Tongue (tissue), 3 donors: ENCODE measurements at places on chromosomes 1 and 21.
A peak's percentile ranks its signal among the peaks of the same experiment; 100 is the strongest.

- peak; percentile 33 for DNase-seq
Observed at GRCh38 chr1:61638911-61639605, 85.9 kb downstream of the TM2D1 start.

DNA sequence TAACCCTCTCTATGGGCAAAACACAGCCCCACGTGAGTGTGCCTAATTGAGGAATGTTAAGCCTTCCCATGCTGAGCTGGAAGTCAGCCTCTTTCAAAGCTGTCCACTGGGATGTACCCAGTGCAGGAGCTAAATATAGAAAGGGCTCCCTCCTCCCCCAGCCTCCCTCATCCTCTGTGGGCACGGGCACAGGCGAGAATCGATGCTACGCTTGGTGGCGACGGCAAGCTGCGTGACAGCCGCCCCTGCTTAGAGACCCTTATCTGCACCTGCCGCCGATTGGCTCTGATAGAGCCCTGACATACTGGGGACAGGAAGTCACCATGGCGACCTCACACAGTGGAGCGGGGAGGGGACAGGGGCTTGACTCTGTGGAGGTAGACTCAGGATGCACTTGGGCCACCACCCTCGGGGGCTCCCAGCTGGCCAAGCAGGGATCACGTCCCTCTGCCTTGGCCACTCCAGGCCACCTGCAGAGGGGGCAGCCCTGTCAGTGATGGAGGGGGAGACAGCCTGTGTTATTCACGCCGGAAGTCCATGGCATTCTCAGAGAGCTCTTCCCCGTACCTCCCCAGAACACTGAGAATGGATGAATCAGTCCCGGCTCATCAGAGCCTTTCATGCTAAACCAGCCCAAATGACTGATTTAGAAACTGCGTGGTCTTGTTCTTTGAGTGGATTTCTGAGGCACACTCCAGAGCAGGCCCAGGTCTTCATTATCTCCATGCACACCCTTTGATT lies 84.8 kb downstream of the KCND3 start:
- DNase-seq: peak; percentile 82

GRCh38 chr21:42257091-42257765 lies 38.3 kb downstream of the ABCG1 start:
- DNase-seq: peak; percentile 77

GRCh38 chr1:108615544-108615943 lies 45.3 kb downstream of the HENMT1 start:
- no peak for DNase-seq

GRCh38 chr1:166944186-166944967 lies 31.0 kb downstream of the ILDR2 start:
- DNase-seq: no peak

- no peak for DNase-seq
Observed at GRCh38 chr1:168835176-168835575, 106.2 kb upstream of the DPT start.

- DNase-seq: peak; percentile 94
Observed at GRCh38 chr1:206635080-206635977, at the start of gene DYRK3. TSS of gene DYRK3 (plus strand) at chr1:206635536. CDS start at chr1:206635704, 168 bp downstream.

- DNase-seq: no peak
Observed at GRCh38 chr1:228900886-228901392, 165.7 kb downstream of the RHOU start.

- peak; percentile 50 for DNase-seq
Observed at GRCh38 chr1:178282949-178283367, 189.1 kb downstream of the RASAL2 start.

DNA sequence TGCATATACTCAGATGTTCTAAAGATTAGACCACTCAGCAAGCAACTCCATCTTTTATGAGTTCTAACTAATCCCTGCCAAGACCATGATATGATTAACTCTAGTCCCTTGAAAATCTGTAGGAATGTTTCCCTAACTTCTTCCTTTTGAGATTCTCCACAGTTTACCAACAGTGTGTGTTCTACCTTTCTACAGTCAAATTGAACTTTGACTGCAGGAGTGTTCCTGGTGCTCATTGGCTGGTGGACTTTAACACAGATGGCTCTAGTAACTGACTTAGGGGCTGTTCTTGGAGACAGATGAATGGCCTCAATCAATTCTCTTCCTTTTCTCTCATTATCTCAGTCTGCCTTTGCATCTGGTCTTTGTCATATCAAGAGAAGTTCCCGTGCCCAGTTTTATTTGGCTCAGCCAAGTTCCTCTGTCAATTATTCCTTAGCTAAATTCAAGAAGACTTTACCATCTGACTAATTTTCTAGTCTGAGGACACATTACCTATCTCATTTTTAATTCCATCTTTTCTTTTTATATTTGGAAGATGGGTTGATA lies 643.9 kb upstream of the CAMK1G start:
- DNase-seq: no peak

DNA sequence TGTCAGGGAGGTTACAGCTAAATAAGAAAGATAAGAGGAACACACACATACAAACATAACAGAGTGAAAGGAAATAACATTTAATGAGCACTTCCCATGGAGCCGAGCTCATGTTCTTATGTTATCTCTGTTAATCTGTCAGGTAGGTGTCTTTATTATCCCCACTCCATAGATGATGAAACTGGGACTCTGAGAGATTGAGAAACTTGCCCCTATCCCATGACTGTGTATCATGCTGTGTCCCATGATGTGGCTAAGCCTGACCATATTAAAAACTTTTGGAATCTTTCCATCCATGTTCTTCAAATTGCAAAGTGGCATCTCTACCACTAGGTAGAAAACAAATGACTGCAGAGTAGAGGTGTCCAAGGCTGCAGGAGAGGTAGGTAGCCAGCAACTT lies 285.2 kb upstream of the SGIP1 start:
- DNase-seq: no peak

DNA sequence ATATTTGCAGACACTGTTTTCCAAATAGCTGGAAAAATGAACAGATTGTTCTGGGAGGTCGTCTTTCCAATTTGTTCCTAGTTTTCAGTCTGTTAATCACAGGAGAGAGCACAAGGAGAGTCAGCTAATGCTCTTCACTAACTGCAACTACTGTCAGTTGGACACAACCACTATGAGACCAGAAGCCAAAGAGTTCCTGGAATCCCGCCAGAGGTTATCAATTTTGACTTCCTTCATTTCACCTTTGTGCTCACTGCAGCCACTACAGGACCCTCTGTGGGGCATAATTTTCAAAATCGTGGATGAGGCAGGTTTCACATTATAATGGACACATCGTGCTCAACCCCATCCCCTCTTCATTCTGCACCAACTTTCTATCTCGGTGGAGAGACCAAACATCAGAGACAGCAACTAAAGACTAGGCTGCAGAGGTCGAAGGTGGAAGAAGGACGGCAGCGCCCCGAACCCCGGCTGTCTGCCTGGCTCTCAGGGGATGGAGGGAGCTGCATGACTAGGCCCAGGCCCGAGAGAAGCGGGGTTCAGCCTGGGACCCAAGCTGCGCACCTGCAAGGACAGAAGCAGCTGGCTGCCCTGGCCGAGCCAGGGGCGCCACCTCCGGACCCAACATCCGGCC lies 602 bp downstream of the KIAA0319L start:
- no peak for DNase-seq

GRCh38 chr1:44609412-44609767 lies 64.9 kb downstream of the TMEM53 start:
- DNase-seq: peak; percentile 67

- DNase-seq: no peak
Observed at GRCh38 chr1:198909973-198910372, 271.1 kb downstream of the PTPRC start.

- no peak for DNase-seq
Observed at GRCh38 chr1:21855257-21856096, 43.4 kb downstream of the LDLRAD2 start.

DNA sequence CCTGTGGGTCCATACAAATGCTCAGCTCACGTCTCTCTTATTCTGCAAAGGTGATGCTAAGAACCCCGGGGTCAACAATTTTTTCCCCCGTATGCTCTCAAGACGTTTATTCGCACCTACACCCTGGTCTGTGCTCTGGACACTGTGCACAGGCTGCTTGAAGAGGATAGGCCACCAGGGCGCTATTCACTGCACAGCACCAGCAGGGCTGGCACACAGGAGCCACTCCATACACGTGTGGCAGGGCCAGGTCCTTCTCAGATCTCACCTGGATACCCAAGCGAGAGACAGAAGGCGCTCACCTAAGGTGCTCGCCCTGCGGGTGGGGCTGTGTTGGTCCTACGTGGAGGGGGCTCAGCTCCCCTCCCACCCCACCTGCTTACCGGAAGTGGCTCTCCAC lies 16.7 kb downstream of the TMEM63A start:
- no peak for DNase-seq

DNA sequence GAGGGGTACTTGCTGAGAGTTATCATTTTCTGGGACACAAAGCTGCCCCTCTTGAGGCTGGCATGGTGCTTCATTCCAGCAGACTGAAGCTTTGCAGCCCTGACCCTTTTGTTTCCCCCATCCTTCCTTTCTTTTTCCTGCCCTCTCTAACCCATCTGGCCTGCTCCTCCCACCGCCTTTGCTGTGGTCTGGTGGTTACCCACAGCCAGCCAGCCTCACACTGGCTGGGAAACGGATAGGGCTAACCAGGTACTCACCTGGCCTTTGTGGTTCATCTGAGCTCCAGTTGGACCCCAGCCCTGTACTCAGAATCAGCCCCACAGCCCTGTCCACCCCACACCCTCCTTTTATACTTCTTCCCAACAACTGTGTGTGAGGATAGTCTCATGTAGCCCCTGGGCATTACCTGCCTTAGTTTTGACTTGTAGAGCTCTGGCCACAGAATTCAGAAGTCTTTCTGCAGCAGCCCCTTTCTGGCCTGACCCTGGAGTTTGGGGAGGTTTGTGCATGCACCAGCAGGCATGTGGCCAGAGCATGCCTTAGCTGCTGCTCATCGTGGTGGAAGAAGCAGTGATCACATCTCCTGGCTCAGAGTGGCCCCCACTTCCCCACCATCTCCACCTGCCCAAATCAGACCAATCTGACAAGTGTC lies 138.0 kb downstream of the TRABD2B start:
- DNase-seq: no peak

DNA sequence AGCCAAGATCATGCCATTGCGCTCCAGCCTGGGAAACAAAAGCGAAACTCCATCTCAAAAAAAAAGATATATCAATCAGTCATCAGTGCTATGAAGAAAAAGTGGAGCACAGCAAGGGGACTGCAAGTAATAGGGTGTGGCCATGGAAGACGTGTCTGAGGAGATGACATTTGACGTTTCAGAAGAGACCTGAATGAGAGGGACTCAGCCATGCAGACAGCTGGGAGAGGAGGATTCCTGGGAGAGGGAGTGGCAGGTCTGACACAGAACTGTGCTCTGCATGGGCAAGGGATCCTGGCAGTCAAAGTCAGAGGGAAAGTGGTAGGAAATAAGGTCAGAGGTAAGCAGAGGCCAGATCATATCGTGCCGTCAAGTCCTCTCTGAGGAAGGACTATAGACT lies 3.3 kb downstream of the LAX1 start:
- no peak for DNase-seq

- no peak for DNase-seq
Observed at GRCh38 chr1:78715181-78715661, 65.6 kb downstream of the IFI44 start.

DNA sequence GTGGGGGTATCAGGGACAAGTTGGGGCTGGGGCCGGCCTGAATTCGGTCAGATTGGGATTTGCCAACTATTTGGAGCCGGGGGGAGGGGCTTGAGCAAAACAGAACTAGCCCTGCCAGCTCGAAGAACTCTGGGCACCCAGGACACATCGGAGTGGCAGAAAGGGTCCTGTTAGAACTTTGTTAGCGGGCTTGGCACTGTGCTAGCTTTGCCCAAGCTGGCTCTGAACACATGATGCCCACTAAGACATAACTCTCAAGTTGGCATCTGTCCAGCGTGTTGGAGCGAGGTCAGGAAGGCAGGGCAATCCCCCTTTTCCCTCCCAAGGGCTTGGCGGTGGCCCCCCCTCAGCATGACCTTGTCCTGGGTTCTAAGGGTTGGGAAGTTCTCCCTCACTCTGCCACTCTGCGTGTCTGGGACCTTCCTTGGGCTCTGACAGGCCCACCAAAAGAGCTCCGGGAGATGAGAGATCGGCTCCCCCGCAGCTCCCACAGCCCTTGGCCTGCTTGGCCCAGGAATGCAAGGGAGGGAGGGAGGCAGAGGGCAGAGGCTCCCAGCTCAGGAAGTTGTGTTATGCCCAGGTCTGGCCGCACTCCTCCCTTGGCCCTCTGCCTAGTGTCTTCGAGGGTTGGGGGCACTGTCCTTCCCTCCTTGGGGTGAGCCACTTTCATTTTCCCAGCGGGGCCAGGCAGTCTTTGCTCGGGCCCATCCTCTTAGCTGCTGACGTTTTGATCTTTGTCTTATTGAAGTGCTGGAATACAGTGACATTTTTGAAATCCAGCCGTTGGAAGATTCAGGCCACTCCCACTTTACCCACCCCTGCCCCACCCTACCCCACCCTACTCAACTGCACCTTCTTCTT lies 1.2 kb downstream of the LMNA start:
- peak; percentile 85 for DNase-seq

DNA sequence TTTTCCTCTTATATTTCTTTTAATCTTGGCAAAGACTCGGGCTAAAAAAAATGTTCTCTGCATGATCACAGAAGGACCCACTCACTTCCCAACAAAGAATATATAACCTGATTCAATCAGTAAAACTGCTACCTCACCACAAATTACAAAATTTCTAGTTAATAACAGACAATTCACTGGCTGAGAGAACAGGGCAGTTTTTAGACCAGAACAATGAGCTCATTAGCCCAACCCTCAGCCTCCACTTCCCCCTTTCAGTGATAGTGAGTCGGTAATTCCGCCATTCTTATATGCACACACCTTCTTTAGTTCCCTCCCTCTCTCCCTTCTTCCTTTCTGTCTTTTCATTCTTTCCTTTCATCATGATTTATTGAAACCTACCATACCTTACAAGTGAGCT lies 8.9 kb downstream of the SIPA1L2 start:
- DNase-seq: no peak

GRCh38 chr21:16837321-16837720 lies 675.5 kb upstream of the CXADR start:
- peak; percentile 17 for DNase-seq

DNA sequence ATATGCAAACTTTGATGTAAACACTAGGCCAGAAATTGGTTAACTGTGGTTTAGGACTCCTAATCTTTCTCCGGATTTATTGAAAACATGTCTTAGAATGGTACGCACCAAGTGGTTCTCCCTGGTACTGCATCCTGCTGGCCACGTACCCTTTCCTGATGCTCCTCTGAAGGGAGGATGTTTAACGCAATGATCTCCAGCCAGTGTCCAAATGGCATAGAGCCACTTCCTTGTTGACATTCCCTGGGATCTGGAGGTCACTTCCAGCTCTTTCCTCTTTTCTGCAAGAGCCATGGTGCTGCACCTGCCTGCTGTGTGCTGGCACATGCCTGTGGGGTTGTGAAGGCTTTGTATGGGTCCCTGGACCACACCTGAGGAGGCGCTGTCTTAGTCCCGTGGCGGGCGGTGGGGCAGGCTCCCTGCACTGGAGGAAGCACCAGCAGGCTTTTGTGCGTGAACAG lies 53.9 kb downstream of the GALNT2 start:
- no peak for DNase-seq

DNA sequence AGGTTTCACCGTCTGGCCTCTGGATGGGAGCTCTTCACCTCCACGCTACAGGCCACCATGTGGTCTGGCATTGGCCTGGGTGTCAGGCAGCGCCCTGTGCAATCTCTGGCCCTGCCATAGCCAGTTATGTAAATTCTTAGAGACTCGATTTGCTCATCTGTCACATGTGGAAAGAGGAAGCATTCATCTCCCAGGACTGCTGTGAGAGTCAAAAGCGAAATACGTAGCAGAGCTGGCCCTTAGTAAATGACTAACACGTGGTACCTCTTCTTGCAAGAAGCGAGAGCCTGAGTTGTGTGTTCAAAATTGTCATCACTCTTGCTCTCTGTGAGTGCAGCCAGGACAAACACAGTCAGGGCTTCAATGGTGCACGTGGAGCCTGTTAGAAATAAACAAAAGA lies 159.0 kb upstream of the BACE2 start:
- no peak for DNase-seq

GRCh38 chr1:3366126-3367051 lies 88.1 kb upstream of the ARHGEF16 start:
- DNase-seq: peak; percentile 73
